ENCODE measurements at places on chromosomes 6 and 20. TPM values are rescaled to one million over a fixed set of nuclear protein-coding genes. Genes with fewer than 3 reads are reported as not detected.

Gene PTPRK
- total RNA-seq, result 91.7 TPM

Gene SAMD5
- total RNA-seq, result 5.2 TPM

Gene THBS2
- 13.7 TPM for total RNA-seq

Gene RAET1L
- total RNA-seq, result not detected

Gene DSN1
- total RNA-seq, result 7.6 TPM

Gene SLC35D3
- not detected for total RNA-seq

Gene PTCRA
- 5.7 TPM for total RNA-seq

Gene DEFB124
- not detected for total RNA-seq

Gene C6orf132
- 16.3 TPM for total RNA-seq

Gene RCAN2
- 4.8 TPM for total RNA-seq

Gene LY6G5B
- 13.5 TPM for total RNA-seq

Gene PTPN1
- total RNA-seq, result 137 TPM

Gene ZMYND8
- 49.2 TPM for total RNA-seq

GRCh38 chr6:41058783-41059181, 5.8 kb downstream of the APOBEC2 start:
- DNase-seq, result no peak

- no peak for DNase-seq
These were observed 101.8 kb downstream of the TRERF1 start for GRCh38 chr6:42349753-42350511.

- peak; percentile 64 for DNase-seq
These were observed 228.5 kb downstream of the ERMARD start for GRCh38 chr6:169979873-169980432.

DNA sequence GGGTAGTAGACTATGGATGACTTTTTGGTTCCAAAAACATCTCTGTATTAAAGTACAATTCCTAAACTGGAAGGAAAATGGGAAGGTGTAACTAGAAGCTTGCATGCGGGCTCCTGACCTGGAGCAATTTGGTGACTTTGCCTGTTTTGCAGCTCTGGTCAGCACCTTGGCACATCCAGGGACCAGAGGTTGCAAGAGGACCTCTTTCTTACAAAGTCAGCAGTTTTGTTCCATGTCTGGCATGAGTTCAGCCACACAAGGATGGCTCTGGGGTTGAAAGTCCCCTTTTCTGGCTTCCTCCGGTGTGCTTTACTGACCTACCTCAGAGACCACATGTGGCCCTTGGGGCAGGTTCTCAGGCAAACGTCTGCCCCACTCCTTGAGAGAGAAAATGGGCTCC, 22.7 kb upstream of the CD93 start:
- DNase-seq, result no peak

GRCh38 chr20:6635034-6635736, 132.3 kb upstream of the BMP2 start:
- DNase-seq, result no peak

GRCh38 chr6:111423055-111423633, 59.9 kb downstream of the REV3L start:
- no peak for DNase-seq

- DNase-seq, result peak; percentile 17
These were observed 21.9 kb downstream of the PYGB start for GRCh38 chr20:25269833-25270170.

- DNase-seq, result no peak
These were observed 48.7 kb upstream of the DACT2 start for GRCh38 chr6:168368066-168368820.

GRCh38 chr6:17395112-17395511, 1.7 kb downstream of the CAP2 start:
- DNase-seq, result no peak

GRCh38 chr20:4722571-4722970, 862 bp downstream of the PRND start:
- no peak for DNase-seq

- DNase-seq, result no peak
These were observed 348.8 kb downstream of the PREX1 start for GRCh38 chr20:48478806-48479585.

DNA sequence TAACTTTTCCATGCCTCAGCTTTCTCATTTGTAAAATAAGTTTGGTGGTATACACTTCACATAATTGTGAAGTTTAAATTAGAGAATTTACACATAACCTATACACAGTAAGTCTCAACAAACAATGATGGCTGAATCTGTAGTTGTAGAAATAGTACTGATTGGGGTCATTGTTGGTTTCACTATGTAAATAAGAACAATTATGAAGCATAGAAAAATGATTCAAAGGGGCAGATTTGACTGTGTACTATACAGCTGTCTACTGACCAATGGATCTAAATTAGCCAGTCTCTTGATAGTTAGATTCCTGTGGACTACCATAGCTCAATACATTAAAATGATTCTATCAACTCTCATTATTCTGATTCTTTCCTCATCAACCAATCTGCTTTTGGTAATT, 181.1 kb upstream of the STXBP5 start:
- no peak for DNase-seq

DNA sequence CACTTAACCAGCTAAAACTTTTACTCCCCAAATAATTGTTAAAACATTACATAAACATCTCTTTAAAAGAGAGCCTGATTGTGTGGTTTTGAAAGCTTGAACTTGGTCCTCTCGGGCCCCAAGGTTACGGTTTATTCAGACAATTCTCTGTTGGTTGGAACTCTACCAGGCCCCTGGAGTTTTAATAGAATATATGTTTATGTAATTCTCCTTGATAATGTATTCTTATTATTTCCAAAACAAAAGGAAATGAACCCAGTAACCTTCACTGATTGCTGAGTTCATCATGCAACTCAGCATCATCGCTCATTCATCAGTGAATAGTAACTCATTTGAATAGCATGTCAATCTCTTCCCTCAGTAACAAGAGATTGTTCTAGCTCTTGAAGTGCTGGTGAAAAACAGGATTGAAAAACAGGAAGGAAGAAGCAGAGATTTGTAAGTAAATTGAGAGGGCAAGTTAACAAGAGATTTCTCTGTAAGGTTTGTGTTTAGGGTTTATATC, 464.5 kb upstream of the MARCKS start:
- DNase-seq, result no peak

DNA sequence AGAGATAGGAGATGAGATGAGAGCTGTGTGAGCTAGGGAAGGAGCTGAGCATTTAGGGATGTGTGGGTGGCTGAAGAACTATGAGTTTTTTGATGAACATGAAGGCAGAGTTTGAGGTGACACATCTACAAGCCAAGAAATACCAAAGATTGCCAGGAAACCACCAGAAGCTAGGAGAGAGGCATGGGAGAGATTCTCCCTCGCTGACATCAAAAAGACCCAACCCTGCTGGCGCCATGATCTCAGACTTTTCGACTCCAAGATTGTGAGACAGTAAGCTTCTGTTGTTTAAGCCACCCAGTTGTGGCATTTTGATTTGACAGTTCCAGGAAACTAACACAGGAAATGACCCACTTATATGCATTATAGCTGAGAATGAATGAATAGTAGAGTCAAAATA, 790.9 kb downstream of the TFAP2A start:
- DNase-seq, result no peak

- no peak for DNase-seq
These were observed 16.5 kb upstream of the WFDC2 start for GRCh38 chr20:45452772-45453691.

- no peak for DNase-seq
These were observed 260.0 kb upstream of the MAP3K7 start for GRCh38 chr6:90846824-90847223.

- no peak for DNase-seq
These were observed 2.9 kb upstream of the MYLK2 start for GRCh38 chr20:31816221-31816620.

- DNase-seq, result no peak
These were observed 478.2 kb upstream of the CITED2 start for GRCh38 chr6:139852488-139853140.

GRCh38 chr20:57092900-57093530, 173.4 kb downstream of the BMP7 start:
- peak; percentile 56 for DNase-seq

DNA sequence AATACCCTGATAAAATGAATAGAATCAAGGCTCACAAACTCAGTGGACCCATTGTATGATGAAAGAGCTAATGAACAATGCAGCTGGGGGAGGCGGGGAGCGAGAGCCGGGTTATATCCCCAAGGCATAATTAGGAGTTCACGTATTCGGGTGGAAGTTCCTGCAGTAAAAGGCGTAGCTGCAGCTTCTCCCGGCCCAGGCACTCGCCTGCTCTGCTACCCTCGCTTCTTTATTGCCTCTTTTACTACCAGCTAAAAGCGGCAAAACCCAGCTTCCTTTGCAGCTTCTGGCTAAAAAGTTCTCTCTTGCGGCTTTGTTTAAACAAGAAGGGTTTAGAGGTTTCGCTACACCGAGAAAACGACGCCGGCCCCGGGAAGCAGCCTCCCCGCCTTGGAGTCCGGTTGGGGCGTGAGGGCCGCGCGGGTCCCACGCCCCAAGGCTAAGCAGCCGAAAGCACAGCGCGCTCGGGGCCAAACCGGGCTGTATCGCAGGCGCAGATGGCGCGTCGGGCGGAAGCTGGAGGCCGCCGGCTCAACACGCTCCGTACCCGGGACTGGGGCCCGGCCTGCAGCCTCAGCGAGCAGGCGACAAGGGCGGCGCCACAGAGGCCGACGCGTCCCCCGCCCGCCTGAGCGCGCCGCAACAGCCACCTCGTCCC, 1.6 kb downstream of the ZBTB2 start:
- no peak for DNase-seq

- no peak for DNase-seq
These were observed 437.8 kb upstream of the HSF2 start for GRCh38 chr6:121961619-121962125.

DNA sequence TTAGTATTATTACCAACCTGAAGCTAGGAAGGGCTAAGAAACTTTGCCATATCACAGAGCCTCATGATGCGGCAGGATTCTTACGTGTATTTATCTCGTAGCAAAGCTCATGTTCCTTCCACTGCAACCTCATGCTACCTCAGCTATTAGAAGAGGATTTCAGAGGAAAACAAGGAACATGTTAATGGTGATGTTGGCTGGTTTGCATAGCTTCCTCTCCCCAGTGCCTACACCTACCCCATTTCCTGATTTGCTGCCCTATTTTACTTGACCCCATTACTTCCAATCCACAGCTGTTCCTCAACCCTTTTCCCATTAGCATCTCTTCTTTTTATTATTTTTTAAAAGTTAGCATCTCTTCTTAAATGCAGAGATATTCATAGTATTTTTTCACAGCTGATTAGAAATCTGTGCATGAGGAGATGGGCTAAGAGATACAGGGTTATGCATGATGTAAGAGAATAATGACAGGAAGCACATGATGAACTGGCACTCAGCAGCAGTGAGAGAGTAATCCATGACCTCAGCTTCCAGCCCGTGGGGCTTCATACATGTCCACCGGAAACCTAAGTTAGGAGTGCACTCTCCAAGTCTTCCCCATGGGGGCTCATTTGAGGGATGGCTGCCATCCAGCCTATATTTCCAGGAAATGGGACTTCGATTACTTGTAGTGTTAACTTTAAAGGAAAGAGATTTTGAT, 106.1 kb upstream of the ASF1A start:
- DNase-seq, result peak; percentile 50

GRCh38 chr6:35011096-35012041, 122.3 kb downstream of the ANKS1A start:
- DNase-seq, result no peak

- DNase-seq, result no peak
These were observed 617.0 kb upstream of the ARID1B start for GRCh38 chr6:156160007-156160794.

GRCh38 chr20:50682947-50683530, 8.3 kb downstream of the RIPOR3 start:
- no peak for DNase-seq

GRCh38 chr20:8522168-8522567, 390.1 kb downstream of the PLCB1 start:
- no peak for DNase-seq

GRCh38 chr6:35179901-35180535, 33.7 kb upstream of the SCUBE3 start:
- no peak for DNase-seq

- no peak for DNase-seq
These were observed 34.8 kb downstream of the BLOC1S5 start for GRCh38 chr6:8029243-8029870.

GRCh38 chr20:3342766-3343165, 64.7 kb downstream of the DNAAF9 start:
- DNase-seq, result no peak

GRCh38 chr6:315921-316752, 23.9 kb downstream of the DUSP22 start:
- peak; percentile 19 for DNase-seq
